ENCODE measurements at places on chromosomes 13 and 19.
A peak's percentile ranks its signal among the peaks of the same experiment; 100 is the strongest.

- no peak for DNase-seq
These were observed 804.6 kb downstream of the SLITRK6 start for GRCh38 chr13:84994582-84994981.

- DNase-seq: peak; percentile 69
These were observed 168.6 kb upstream of the RFC3 start for GRCh38 chr13:33649212-33649878.

GRCh38 chr13:83272652-83273240, 609.5 kb downstream of the SLITRK1 start:
- DNase-seq: no peak

DNA sequence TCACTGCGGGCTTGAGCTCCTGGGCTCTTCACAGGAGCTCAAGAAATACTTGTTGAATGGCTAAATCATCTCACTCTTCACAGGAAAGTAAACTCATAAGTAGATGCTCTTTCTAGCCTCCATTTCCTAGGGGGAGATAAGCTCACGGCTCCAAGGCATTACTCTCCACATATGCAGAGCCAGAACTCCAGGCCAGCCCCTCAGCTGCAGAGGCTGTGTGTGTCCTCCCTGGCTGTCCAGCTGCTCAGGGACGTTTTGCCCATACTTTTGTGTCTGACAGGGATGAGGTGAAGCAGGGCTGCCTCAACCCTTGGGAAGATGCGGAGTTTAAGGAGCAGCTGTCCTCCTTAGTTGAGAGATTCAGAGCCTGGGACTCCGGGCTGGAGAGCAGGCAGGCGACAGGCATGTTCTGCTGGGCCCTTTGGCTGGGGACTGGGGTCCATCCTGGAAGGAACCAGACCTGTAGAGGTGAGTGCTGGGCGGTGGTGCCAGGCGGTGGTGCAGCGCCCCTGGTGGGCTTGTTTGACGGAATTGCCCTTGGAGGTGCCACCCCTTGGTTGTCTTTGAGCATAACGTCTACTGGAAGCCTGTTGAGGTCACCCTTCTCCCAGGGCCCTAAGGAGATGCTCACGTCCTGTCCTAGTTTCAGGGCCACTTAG, 20.5 kb upstream of the SLC15A1 start:
- no peak for DNase-seq

DNA sequence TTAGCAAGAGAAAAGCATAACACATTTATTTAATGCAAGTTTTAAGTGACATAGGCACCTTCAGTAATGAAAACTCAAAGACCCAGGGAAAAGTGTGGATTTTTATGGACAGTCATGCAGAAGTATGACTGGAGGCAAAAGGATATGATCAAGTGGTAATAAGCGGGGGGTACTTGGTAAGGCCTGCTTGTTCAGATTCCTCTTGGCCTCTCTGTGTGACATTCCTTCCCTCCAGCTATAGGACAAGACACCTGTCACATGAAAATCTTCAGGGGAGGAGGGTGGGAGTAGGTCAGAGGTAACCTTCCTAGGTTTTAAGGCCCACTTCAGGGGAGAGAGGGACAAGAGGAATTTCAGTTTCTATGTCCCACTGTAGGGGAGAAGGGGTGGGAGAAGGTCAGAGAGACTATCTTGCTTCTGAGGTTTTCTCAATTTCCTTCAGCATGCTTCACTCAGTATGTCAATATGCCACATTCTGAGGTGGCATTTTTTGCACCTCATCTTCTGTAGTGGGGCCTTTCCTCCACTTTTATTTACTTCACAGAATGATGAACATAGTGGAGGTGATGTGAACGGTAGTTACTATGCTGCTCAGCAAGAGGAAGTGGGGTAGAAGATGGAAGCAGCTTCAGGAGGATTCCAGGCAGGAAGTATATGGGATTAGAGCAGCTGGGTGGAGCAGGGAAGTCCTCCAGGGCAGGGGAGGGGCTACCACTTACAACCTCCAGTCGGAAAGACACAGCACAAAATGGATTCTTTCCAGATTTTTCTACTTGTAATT, 73.2 kb upstream of the RFC3 start:
- DNase-seq: peak; percentile 51

DNA sequence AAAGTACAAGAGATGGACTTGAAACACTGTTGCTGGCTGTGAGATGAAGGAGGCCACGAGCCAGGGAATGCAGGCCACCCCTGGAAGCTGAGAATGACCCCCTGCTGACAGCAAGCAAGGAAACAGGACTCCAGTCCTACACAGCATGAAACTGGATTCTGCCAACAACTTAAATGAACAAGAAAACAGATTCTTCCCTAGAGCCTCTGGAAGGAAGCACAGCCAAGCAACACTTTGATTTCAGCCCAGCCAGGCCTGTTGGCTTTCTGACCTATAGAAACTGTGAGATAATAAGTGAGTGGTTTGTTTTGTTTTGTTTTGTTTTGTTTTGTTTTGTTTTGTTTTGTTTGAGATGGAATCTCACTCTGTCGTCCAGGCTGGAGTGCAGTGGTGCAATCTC, 105.3 kb upstream of the CACNA1A start:
- no peak for DNase-seq

- no peak for DNase-seq
These were observed 478 bp downstream of the LMO7 start for GRCh38 chr13:75636436-75637180.

GRCh38 chr13:35923347-35923746, 207.8 kb downstream of the DCLK1 start:
- no peak for DNase-seq

DNA sequence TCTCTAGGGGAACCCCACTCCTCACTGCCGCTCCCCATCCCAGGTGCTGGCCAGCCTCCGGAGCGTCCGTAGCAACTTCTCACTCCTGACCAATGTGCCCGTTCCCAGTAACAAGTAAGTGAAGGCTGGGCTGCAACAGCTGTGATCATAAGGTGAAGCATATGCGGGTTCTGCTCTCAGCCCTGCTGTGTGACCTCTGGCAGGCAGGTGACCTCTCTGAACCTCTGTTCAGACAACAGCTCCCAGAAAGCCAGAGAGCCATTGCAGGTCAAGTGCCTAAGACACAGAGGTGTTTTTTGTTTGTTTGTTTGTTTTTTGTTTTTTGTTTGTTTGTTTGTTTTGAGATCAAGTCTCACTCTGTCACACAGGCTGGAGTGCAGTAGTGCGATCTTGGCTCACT, 28.7 kb downstream of the PDE4A start:
- DNase-seq: no peak

GRCh38 chr19:48999481-49000325, 6.0 kb downstream of the RUVBL2 start:
- no peak for DNase-seq

DNA sequence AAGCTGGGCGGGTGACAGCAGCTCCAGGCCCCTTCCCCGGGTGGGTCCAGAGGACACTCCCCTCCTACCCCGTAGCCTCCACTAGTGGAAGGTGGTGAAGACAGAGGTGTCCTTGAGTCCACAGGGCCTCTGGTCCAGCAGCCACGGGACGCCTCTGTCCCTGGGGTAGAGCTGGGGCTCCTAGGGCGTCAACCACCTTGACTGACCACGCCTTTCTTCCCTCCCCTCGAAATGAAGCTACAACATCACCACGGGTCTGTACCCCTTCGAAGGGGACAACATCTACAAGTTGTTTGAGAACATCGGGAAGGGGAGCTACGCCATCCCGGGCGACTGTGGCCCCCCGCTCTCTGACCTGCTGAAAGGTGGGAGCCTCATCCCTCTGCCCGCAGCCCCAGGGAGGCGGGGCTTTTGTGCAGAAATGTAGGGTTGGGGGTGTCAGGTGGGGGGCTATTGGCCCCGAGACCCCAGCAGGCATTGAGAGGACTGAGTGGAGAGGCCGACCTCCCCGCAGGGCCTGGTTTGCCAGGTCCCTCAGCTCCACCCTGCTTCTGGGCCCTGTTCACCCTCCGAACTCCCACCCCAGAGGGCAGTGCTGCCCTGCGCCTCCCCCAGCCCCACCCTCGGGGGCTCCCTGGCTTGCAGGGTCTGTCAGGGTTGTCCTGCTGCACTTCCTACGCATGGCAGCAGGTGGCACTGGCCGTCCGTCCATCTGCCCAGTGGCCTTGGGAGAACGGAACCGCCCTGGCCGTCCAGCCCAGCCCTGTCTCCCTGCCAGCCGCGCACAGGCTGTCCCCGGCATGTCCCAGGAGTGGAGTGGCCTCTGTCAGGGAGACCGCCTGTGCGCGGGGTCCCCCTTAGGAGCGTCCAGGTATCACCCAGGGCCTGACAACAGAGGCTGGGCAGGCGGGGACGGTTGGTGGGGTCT, 15.7 kb downstream of the STK11 start:
- no peak for DNase-seq

DNA sequence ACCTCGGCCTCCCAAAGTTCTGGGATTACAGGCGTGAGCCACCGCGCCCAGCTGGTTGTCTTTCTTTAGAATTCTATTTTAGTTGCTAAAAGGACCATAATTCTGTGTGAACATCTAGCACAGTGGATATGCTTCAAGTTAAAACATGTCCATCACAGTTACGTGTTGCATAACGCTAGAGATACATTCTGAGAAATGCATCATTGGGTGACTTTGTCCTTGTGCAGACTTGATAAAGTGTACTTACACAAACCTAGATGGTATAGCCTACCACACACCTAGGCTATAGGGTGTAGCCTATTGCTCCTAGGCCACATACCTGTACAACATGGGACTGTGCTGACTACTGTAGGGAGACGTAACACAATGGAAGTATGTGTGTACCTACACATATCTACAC, 35.4 kb downstream of the DOCK9 start:
- no peak for DNase-seq
